ENCODE measurements at places on chromosomes 5 and 9.
A peak's percentile ranks its signal among the peaks of the same experiment; 100 is the strongest.

- peak; percentile 34 for DNase-seq
Observed at GRCh38 chr5:87411973-87412629, 629 bp downstream of the CCNH start.

DNA sequence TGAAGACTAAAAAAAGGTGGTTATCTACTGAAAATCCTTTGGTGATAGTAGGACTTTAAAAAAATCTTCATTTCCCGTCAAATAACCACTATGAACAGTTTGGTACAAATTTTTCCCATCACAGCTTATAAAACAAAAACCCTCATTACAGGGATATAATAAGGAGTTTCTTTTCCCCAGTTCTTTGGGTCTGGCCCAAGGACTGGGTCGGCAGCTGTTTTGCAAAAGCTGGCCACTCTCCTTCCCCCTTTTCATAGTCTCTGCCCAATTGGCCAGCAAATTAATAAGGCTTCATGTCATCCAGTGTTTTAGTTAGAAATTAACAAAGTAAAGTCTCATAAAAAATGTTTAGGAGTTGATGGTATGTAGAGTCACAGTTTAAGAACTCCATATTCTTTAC is 47.0 kb upstream of the PDE8B start:
- no peak for DNase-seq

GRCh38 chr5:1414311-1415058 is 30.8 kb downstream of the SLC6A3 start:
- DNase-seq = no peak

- no peak for DNase-seq
Observed at GRCh38 chr5:108661024-108661423, 86.7 kb upstream of the FER start.

- DNase-seq = no peak
Observed at GRCh38 chr5:20604992-20605391, 617.0 kb upstream of the CDH18 start.

DNA sequence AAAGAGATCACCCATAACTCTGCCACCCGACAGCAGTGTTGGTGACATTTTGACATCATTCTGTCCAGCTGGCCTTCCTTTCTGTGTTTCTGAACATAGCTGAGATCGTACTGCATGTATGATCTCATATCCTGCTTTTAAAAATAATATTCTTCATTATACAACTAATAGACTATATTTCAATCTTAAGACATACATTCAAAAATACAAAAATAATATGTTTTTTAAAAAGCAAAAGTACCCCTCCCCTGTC is 47.7 kb upstream of the RPL26L1 start:
- DNase-seq = no peak

- no peak for DNase-seq
Observed at GRCh38 chr5:124453221-124454051, 293.0 kb downstream of the ZNF608 start.

- no peak for DNase-seq
Observed at GRCh38 chr9:35972093-35972492, 14.1 kb upstream of the OR2S2 start.

- no peak for DNase-seq
Observed at GRCh38 chr9:84669013-84669287, 579 bp upstream of the NTRK2 start.

- no peak for DNase-seq
Observed at GRCh38 chr9:106934442-106935238, 71.7 kb downstream of the ZNF462 start.

DNA sequence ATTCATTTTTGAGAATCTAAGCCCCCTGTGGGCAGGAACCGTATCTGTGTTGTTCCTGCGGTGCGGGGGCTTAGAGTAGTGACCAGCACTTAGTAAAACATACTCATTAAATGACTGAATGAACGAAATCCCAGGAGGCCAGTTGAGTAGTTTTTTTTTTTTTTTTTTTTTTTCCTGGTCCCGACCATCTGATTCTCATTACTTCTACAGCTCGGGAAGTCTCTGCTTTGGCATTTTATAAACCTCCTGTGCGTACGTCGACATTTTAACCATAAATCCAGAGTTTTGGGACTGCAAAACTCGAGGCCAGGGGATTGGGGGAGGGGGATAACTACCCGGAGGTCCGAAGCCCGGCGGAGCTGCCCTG is 31.5 kb upstream of the SPRY4 start:
- no peak for DNase-seq

DNA sequence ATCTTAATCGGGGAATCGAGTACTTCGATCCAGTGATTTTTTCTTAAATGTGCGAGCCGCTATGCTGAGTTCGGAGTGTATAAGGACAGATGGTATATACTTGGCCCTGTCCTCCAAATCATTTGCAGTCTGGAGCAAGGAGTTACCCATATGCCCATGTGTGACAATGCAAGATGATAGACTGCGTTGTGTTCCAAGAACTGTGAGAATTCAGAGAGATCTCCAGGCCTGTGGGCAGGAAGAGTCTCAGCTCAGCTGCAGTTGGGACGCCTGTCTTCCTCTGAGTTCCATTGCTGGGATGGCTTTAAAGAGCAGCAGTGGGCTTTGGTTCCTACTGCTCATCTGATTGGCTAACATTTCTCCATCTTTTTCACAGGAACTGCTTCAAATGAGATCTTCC is 106.6 kb downstream of the ADAMTS16 start:
- DNase-seq = no peak

GRCh38 chr5:33824516-33825195 is 67.1 kb downstream of the ADAMTS12 start:
- no peak for DNase-seq

DNA sequence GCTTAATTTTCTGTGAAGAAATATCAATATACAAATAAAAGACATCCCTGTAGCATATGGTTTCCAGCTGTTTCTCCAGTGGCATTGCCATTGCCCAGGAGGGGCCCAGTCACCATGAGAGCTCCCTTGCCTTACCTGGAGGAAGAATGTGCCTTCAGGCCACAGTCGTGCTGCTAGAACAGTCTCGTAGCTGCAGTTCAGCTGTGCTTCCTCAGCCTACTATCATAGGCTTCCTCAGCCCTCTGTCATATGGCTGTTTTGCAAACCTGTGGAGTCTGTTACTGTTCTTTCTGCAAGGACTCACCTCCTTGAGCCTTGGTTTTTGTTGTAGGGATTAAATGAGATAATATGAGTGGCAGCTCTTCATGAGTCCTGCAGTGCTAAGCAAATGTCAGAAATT is 67.6 kb downstream of the RCL1 start:
- DNase-seq = no peak

GRCh38 chr5:111310711-111311620 is 86.8 kb downstream of the CAMK4 start:
- no peak for DNase-seq

GRCh38 chr9:108599571-108599970 is 256.2 kb downstream of the ACTL7B start:
- no peak for DNase-seq

GRCh38 chr9:99632349-99633038 is 189.2 kb upstream of the NR4A3 start:
- no peak for DNase-seq

DNA sequence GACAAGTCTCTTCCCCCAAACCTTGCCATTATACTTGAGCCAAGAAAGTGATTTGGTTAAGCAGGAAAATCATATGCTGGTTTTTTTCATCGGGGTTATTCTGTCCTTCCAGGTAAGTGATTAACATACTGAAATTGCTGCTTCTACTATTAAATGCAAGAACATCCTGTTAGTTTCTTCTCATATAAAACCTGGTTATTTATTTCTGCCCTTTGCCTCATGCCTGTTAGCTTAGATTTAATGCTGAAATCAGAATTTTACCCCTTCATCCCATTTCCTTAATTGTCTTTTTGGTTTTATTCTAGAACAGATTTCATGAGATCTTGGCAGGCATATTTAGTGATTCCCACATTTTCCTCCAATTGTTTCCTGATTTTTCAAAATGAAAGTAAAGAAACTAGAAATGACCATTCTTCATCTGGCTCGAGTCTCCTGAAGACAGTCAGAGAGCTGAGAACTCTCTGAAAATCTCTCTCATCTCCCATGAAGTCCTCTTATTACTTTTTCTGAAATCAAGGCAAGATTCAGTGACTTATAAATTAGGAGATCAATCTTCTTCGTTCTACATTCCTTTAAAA is 132.9 kb downstream of the NFIB start:
- no peak for DNase-seq

- DNase-seq = no peak
Observed at GRCh38 chr5:112830378-112830777, 30.7 kb upstream of the SRP19 start.

- DNase-seq = no peak
Observed at GRCh38 chr9:17635115-17635890, 56.4 kb downstream of the SH3GL2 start.

GRCh38 chr5:143118222-143118621 is 285.3 kb downstream of the NR3C1 start:
- DNase-seq = peak; percentile 83

GRCh38 chr5:141703133-141703561 is 21.1 kb upstream of the ARAP3 start:
- no peak for DNase-seq

DNA sequence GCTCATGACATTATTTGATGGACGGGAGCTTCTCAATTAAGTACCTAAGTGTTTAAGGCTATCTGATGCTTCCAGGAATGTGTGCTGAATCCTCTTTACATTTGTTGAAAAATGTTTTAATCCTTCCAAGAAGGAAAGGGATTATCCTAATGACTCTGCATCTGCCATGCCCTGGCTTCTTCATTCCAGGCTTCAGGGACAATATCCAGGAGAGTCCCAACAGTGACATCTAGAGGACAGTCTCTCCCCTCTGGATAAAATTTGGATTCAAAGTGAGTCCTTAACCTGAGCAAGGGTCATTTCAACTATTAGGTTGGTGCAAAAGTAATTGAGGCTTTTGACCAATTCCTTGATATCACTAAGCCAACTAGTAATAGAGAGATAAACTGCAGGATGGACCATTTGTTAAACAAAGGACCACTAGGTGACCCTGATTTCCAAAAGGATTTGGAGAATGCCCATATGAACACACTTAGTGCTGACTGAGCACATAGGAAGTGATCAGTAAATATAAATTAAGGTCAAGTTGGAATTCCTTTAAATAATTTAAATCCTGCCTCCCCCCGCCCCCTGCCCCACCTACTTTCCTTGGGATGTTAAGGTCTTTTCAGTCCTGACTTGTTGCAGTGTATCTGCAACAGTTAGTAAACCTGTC is 19.1 kb downstream of the TNFSF8 start:
- peak; percentile 13 for DNase-seq

GRCh38 chr5:99045871-99046270 is 117.1 kb upstream of the CHD1 start:
- no peak for DNase-seq

DNA sequence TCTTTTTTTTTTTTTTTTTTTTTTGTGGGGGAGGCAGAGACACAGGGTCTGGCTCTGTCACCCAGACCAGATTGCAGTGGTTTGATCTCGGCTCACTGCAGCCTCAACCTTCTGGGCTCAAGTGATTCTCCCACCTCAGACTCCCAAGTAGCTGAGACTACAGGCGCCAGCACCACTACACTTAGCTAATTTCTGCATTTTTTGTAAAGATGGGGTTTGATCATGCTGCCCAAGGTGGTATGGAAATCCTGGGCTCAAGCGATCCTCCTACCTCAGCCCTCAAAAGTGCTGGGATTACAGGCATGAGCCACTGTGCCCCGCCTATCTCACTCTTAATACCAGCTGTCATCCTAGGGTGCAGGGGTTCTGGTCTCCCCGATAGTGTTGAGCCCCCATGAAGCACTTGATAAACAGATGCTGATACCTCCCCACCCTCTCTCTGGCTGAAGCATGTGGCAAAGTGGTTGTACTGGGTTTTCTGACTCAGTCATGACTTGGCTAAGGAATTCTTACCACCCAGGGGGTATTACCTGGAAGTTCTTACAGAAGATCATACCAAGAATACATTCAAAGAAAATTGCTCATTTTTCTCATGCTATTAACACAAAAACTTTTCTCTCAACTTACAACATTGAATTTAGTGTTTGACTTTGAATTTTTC is 110.2 kb upstream of the DAPK1 start:
- no peak for DNase-seq

DNA sequence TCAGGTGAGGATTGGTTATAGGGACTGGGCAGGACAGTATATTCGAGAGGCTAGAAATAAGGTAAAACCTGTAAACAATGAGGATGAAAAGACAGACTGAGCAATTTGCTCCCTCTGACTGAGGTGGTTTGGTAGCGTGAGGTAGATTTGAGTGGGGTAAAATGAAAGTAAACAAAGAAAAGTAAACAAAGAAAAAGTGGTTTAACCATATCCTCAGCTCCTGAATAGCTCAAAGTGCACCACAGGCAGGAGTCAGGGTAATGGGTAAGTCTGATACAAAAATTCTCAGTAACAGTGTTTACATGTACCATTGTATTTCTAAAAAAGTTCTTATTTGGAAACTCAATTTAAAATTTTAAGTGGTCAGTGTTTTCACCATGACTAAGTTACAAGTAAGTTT is 203.1 kb upstream of the ARRDC3 start:
- DNase-seq = no peak

DNA sequence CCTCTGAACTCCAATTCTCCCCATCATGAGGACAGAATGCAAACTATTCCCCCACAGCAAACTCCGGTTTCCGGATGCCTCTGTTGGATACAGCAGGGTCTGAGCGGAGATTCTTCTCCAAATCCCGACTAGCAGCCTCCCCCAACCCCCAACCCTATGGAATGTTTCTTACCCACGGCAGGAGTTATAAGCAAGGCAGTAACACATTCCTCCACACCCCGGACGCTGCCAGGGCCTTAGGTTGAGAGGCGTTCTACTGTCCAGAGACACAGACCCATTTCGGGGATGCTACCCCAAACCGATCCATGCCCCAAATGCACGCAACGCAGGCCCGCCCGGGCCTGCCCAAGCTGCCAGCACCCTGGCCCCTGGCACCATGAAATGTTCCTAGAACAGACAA is 85.6 kb upstream of the LMX1B start:
- no peak for DNase-seq

GRCh38 chr5:125582352-125582751 is 835.9 kb upstream of the ZNF608 start:
- no peak for DNase-seq

DNA sequence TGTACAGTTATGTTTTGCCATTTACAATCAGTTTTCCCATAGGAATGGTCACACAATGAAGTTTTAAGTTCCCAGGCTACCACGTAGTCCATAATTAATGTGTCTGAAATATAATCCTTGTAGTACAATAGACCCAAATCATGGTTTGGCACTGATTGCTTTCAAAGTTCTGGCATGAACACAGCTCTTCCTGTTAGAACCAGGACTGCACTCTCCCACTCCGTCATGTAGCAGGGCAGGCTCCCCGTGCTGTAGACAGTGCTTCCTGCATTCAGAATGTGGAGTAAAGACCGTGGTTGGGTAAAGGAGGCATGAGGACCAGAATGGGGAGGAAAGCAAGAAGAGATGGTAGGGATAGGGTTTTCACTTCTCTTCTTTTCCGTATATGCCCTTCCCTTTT is 4.0 kb downstream of the SEC61B start:
- no peak for DNase-seq

DNA sequence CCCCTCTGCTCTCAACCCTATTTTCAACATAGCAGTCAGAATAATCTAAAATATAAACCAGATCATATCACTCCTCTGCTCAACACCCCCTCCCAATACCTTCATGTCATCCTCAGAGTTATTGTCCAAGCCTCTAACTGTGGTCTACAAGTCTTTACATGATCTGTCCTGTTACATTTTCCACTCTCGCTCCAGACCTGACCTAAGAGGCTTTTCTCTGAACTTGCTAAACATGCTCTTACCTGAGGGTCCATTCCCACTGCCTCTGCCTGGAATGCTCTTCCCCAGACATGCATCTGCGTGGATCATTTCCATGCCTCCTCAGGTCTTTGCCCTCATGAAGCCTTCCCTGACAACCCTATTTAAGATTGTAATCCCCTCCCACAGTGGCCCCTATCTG is 12.0 kb downstream of the NIPSNAP3B start:
- DNase-seq = no peak

Data from AML-193 (cell line).